EH (cell line): ENCODE measurements at places on chromosomes 2 and 18.
A peak's percentile ranks its signal among the peaks of the same experiment; 100 is the strongest.

- DNase-seq: no peak
These were observed 174.2 kb downstream of the BCL11A start for GRCh38 chr2:60379216-60379615.

GRCh38 chr2:178819992-178820391 lies 12.8 kb upstream of the TTN start:
- DNase-seq: peak; percentile 1

DNA sequence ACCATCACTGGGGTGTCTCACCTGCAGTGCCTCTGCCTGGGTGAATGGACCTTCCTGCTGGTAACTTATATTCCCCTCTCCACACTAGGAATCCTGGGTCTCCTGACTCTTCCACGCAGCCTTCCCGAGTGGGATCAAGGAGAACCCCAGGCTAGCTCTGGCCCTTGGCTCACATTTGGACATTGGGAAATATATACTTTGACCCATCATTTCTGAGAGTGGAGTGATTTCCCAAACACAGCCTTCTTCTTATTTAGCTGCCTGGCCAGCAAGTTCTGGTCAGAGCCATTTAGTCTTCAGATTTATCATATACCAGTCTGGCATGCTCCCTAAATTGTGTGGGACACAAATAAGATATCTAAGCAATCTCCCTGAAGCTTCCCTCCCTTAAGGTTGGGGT lies 146.8 kb upstream of the PGAP1 start:
- no peak for DNase-seq

DNA sequence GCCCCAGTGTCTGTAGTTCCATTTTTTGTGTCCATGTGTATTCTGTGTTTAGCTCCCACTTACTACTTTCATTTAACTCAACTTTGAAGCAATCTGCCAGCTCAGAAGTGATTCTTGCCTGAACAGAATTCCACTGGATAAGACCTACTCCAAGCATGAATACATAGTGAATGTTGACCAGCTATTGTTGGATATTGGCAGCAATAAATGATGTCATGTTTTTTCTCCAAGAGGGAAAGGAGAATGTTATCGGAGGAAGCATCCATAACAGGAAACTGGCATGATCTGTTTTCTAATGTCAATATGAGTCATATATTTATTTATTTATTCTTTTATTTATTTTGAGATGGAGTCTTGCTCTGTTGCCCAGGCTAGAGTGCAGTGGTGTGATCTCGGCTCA lies 36.8 kb upstream of the TRAPPC8 start:
- no peak for DNase-seq

- DNase-seq: no peak
These were observed 9.0 kb upstream of the CLIP4 start for GRCh38 chr2:29106256-29106655.

DNA sequence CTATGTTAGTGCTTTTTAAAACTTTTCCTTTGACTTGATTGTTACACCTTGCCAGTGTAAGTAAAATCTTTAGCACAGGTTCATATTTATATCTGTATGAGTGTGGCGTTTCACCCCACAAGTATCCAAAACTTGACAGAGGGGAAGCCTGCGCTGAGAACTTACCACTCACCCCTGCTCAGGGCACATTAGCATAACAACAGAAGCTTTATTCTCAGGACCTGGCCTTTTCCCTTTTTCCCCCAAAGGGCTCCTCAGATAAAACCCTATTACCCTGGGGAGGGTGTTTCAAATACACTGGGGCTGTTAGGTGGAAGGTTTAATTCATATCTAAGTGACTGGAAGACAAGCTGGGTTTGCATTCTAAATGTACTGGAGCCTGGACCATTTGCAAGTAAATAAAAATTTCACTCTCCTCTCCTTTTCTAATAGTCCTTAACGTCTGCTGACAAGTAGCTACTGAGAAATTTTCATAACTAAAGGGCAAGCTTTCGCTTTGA lies 276.6 kb downstream of the RNF152 start:
- DNase-seq: no peak
